ENCODE measurements at places on chromosomes 2 and 18.

DNA sequence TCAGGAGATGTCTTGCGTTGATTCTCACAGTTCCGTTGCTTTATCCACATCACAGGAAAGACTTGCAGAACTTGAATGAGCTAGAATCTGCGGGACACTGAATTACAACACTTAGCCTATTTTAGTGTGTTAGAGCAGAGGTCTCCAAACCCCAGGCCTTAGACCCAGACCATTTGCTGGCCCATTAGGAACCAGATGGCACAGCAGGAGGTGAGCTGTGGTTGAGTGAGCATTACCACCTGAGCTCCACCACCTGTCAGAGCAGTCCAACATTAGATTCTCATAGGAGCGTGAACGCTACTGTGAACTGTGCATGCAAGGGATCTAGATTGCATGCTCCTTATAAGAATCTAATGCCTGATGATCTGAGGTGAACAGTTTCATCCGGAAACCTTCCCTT, 3.8 kb downstream of the MRPL30 start:
- no peak for DNase-seq

DNA sequence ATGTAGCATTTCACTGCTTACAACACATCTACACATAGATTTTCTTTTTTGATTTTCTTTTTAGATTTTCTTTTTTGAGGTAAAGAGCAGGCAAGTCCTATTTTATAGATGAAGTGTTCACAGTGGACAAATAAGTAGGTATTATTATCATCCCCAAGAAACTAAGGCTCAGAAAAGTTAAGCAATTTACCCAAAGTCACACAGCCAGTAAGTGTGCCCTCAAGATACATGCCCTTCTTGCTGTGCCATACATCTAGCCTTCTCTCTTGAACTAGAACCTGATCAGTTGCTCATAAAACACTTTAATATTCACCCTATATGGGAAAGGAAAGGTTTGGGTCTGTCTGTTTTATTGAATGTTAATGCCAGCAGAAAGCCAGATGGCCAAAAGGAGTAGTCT, 50.3 kb downstream of the DAPL1 start:
- DNase-seq, result no peak

GRCh38 chr2:25014631-25015030, 27.2 kb upstream of the EFR3B start:
- no peak for DNase-seq

DNA sequence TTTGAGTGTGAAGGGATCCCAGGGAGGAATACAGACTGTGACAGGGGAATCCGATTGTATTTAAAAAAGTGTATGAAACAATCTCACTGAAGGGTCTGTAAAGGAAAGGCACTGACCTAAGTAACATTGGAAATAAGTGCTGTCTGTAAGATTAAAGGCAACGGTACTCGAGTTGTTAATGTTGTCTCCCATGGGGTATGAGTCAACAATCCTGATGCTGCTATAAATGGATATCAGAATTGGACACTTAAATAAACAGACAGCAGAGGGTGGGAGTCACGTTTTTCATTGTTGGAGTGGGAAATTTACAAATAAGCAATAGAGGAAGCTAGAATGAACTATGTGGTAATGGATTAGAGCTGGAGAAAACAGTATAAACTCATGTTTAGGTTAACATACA, 452.4 kb upstream of the RGPD4 start:
- DNase-seq, result no peak

DNA sequence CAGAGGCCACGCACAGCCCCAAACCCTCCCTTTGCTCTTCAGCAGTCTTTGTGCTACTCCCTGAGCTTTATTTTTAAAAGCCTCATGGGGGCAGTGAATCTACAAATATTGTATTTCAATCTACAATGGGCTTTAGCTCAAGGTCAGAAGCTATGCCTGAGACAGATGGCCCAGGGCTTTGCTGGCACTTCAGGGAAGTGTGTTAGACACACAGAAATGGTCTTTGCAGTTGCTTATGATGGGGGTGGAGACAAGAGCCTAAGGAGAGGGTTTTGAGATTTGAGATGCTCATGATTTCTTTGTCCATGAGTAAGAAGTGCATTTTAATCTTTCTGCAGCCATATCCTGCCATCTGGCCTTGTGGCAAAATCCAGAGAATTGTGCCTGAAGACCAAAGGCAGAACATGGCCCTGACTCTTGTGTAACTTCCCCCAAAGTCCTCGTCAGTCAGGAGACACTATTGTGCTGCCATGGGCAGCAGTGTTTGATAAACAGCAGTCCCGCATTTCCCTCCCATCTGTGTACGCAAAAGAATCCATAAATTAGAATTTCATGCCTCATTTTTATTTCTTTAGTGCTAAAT, 92.6 kb downstream of the VAPA start:
- peak; percentile 27 for DNase-seq

DNA sequence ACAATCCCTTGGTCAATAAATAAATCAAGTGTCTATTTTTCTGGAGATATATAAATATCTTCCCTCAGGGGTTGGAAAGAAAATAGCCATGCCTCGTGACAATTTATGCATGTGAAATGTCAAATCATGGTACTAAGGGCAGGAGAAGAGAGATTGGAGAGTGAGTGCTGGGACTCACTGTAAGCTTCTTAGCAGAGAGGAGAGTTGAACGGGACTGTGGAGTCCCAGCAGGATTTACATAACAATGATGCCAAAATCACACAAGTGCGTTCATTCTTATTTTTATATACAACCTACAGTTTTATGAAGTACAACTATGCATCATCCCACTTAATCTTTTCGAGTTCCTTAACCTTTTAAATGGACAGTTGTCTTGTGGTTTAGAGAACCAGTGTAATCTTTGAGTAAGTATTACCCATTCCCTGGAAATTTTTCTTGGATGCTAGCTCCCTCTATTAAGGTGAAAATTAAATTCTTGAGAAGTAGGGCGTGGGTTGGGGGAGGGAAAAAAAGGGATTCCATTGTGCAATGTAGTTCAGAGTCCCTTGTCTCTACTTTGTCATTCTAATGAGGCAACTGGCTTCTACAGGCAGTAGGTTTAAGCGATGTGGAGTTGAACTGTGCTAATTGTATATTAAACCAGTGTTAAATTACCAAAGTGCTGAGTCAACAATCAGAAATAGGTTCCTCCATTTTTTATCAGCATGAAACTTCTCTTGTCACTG, 143.6 kb upstream of the EPHA4 start:
- DNase-seq, result no peak

DNA sequence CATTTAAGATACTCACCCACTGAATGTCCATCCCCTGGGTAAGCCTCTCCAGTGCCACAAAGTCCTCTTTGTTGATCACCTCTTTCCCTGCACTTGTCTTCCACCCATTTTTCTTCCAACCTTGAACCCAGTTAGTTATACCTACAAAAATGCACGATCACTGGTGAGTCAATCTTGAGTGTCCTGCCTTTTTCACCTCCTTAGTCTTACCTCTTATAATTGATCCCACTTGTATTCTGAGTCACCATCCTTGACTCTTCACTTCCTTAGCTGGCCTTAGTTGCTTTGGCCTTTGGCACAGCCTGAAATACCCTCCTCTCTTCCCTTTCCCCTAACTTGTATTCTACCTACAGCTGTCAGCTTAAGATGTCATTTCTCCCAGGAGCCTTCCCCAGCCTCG, 10.2 kb downstream of the RNASEH1 start:
- DNase-seq, result no peak

DNA sequence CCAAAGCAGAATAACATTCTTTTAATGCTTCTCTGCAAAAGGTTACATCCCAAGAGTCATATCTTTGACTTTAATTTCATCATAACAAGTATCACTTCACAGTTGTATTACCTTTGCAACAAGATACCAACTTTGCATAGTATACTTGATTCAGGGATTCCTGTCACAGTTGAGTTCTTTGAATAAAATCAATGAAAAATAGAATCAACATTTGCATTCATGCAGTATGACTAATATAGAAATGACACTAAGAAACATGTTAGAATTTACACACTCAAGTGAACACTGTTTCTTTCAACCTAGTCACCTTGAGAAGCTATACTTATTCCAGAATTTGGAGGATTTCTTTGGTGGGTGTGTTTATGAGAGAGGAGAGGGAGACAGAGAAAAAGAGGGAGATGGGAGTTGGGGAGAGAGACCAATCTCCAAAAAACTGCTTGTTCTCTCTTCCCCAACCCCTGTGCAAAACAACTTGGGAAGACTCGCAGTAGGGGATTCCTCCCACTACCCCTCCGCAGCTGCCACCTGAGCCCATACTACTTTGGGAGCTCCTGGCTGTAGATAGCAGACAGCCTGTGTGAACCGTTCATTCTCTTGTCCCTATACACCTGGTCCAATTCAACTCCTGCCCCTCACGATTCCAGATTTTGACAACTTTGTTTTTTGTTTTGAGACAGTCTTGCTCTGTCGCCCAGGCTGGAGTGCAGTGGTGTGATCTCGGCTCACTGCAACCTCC, 57.7 kb downstream of the PELI1 start:
- DNase-seq, result no peak

GRCh38 chr2:217337771-217338170, 477.9 kb upstream of the TNP1 start:
- DNase-seq, result no peak

GRCh38 chr18:34261865-34262780, 37.4 kb upstream of the NOL4 start:
- DNase-seq, result no peak

- DNase-seq, result no peak
Observed at GRCh38 chr18:36950282-36950681, 121.4 kb downstream of the KIAA1328 start.

- peak; percentile 42 for DNase-seq
Observed at GRCh38 chr2:73985308-73986084, 786 bp downstream of the TET3 start.

- DNase-seq, result no peak
Observed at GRCh38 chr2:231820786-231821303, 34.6 kb downstream of the COPS7B start.

DNA sequence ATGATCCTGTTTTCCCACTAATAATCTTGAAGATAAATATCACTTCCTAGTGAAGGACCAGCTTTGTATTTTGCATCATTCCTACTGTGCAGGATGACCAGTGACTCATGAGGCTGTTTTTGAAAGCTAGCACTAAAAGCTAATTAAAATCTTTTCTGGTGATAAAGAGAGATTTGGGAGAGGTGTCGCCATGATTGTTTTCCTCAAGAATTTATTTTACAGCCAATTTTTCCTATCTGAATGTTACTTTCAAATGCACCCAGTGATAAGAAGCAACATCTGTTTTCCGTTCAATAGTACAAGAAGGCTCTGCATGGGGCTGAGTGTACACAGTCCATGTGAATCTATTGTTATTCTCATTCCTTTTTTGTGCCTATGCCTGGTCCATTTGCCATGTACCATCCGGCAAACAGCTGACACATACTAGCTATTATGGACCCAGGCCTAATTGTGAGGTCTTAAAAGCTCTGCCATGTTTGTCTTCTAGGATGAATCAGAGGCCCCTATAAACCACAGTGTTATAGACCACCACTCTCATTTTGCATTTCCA, 28.4 kb downstream of the MEIS1 start:
- DNase-seq, result no peak

DNA sequence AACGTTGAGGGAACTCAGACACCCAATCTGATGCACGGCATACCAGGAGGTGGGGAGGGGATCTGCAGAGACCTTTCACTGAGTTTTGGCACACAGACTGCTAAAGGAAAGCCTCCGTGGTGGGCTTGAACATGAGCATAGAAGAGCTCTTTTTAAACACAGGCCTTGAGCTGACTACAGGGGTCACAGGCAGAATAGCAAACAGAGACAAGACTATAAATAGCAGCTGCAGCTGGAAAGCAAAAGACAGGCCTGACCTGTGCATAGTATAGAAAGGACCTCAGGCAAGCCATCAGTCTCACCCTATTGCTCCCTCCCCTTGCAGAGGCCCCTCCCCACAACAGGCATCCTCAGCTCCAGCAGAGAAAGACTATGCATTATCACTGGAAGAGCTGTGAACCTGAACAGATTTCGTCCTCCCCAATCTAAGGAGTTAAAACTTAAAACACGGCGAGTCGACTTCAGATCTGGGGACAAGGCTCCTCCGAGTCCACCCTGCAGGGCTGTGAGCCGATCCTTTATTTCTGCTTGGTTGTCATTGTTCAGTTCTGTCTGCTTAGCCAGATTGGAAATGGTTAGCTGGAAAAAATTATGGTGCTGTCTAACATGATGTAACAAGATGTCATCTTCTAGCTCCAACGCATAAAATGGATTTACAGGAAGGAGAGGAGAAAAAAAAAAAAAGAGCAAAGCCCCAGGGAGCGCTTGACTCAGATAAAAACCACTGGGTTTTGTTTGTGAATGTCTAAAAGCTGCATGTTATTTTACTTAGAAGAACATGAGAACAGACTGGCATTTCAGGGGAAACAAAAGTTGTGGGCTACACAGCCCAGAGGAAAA, 25.2 kb upstream of the LCLAT1 start:
- no peak for DNase-seq

GRCh38 chr2:223056701-223057418, 4.9 kb downstream of the KCNE4 start:
- DNase-seq, result no peak

DNA sequence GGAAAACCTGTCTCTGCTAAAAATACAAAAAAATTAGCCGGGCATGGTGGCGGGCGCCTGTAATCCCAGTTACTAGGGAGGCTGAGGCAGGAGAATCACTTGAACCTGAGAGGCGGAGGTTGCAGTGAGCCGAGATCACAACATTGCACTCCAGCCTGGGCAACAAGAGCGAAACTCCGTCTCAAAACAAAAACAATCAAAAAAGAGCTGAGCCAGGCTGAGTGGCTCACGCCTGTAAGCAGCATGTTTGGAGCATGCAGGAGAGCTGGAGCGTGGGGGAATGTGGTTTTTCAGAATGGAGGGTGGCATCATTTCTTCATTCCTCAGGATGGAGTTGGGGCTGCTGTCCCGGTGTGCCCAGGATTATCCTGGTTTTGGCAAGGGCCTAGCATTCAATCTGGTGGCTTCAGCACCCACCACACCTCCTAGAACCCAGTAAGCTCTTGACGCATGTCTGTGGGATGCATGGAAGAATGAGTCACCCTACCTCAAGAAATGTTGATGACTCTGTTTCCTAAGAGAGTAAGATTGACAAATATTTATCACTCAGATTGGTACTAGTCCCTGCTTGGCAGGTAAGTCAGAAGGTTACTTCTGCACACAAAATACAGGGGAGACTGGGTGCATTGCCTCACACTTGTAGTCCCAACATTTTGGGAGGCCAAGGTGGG, 90.2 kb upstream of the ODC1 start:
- DNase-seq, result peak; percentile 90

DNA sequence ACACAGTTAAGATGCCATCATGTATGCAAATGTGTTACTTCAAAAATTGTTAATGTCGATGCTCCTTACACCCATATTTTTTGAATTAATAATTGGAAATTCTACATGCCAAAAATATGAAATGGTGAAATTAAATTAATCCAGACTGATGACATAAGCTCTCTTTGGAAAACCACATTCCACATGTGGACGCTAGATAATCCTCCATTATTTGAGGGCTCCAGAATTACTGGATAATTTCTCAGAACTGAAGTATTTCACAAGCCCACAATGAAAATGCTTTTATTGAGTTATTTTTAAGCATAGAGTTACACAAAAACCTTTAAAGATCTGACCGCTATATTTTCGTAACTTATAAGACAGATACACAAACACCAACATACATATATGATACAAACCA, 47.8 kb downstream of the FARSB start:
- DNase-seq, result no peak

GRCh38 chr2:172230889-172231401, 128.2 kb upstream of the DLX2 start:
- peak; percentile 72 for DNase-seq
